Mammary epithelial cell (primary cell): ENCODE measurements at places on chromosomes 2 and 18. TPM values are rescaled to one million over a fixed set of nuclear protein-coding genes. Genes with fewer than 3 reads are reported as not detected.

DNA sequence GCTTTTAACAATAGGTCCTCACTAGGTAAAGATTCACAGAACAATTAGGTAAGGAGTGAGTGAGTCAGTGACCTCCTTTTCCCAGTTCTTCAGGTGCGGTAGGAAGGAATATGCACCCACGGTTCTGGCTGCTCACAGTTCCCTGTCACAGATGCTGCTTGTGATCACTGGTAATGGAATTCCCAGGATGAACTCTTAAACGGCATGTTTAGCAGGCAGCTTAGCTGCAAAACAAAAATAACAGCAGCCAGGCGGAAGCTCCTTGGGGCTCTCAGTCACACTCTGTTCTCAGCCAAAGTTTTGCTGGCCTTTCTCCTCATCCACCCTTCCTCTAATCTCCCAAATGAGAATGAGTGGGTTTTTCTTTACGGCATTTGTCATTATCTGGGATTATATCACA lies 274.5 kb downstream of the MYT1L start:
- no peak for DNase-seq

- no peak for DNase-seq
These were observed 692.0 kb upstream of the FAM98A start for GRCh38 chr2:34291076-34291475.

- no peak for DNase-seq
These were observed 56.1 kb upstream of the POLE4 start for GRCh38 chr2:74902281-74902860.

DNA sequence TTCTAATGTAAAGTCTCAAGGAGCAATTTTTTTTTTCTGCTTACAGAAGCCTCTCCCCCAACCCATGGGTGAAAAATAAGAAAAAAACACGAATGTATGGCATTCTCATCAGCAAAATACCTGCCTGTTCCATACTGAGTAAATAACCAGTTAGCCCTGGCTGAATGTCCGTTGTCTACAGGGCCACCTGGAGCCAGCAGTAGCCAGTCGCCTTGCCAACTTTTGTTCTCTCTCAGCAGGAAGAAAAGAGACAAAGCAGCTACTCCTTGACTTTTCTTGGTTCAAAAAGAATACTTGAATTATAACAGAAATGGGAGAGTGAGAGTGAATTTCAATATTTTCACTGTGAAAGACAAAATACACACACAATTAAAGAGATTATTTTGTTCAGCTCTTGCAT lies 532.9 kb upstream of the CRIM1 start:
- no peak for DNase-seq

FAM237A gene
- total RNA-seq, result not detected
